CD4-positive, alpha-beta memory T cell (primary cell): ENCODE measurements at places on chromosomes 6 and 20.

- no peak for DNase-seq
These were observed 135.9 kb downstream of the OLIG3 start for GRCh38 chr6:137358273-137358672.

- no peak for DNase-seq
These were observed 34.0 kb upstream of the FANCE start for GRCh38 chr6:35417979-35418661.

GRCh38 chr6:37373822-37374471, 20.2 kb downstream of the RNF8 start:
- DNase-seq: no peak

- DNase-seq: peak; percentile 53
These were observed 43.1 kb downstream of the CD109 start for GRCh38 chr6:73739096-73739495.

DNA sequence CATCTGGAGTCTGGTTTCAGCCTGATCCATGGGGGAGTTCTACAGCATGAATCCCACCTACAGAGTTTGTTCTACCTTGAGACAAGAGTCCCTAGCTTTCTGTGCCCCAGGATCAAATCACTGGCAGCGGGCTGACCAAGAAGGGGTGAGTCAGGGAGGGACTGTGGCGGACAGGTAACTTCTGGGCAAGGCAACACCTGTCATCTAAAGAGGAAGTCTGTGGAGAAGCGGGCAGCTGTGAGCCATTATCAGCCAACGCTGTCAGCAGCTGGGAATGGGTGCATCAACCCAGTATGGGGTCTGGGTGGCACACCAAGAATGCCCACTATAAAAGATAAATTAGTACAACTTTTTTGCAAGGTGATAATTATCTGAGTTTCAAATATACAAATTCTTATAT, 45.9 kb downstream of the UBE3D start:
- DNase-seq: no peak

- no peak for DNase-seq
These were observed 261.7 kb upstream of the NOX3 start for GRCh38 chr6:155717374-155717773.

GRCh38 chr20:36792422-36792821, 18.9 kb upstream of the DSN1 start:
- no peak for DNase-seq

DNA sequence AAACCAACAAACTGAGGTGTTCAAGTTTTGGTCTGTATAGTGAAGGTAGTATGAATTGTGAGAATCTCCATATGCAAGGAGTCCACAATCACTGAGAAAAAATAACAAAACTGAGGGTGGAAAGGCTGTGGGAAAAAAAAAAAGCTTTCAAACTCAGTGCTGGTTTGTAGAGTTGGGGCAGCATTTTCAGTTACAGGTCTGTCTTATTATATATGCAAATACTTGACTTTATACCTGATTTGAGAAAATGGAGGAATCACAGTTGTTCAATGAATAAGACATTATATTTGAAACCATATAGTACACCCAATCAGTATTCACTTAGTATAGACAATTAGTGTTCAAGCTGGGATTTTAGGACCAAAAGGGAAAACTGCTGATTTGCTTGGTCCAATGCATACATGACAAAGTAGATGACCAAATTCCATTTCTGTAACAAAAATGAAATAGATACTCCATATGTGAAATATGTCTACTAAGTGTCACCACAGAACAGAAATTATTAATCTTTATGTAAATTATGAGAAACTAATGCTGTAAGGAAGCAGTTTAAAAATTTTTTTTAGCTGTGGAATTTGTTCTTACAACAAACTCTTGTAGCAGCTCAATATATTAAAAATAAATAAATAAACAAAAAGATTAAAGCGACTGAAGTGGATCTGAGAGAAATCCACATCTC, 187.7 kb downstream of the ASCC3 start:
- no peak for DNase-seq

DNA sequence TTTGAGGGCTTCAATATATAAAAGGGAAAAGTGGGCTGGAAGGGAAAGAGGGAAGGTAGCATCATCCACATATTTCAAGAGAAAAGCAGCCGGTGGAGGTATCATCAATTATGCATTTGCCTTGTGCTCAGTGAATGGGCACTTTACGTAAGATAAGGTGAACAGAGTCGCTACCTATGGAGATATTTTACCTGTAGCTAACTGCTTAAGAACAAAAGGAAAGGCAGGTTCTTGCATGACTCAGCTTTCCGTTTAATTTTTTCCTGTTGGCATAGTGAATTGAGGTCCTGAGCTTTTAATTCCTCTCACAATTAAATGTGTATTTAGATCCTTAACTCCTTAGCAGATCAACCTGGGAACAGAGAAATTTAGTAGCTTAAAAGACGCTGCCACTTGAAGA, 25.5 kb upstream of the PLCB4 start:
- no peak for DNase-seq
